ENCODE measurements at places on chromosomes 5 and 9.
A peak's percentile ranks its signal among the peaks of the same experiment; 100 is the strongest.

- DNase-seq = peak; percentile 15
Measured at GRCh38 chr5:171484460-171484899, 65.0 kb downstream of the FGF18 start.

- no peak for DNase-seq
Measured at GRCh38 chr9:89525446-89526374, 27.8 kb upstream of the SEMA4D start.

DNA sequence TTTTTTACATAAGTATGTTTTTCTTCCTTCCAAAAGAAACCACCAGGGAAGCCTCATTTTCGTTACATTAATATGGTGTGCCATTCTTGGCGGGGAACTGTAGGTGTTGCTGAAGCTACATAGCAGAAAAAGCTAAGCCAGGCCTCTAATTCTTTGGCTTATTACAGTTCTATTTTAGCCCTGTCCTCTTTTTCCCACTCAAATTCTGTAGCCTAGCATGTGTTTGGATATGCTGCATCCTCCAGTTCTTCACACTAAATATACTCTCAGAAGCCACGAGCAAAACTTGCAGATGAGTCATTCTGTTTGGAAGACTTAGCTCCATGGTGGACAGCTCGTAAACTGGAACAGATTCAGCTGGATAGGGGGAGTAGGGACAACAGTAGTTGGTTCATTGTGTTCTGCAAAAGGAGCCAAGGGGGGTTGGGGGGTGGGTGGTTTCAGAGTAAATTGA lies 369.4 kb downstream of the TMEM161B start:
- DNase-seq = no peak

GRCh38 chr5:93603078-93603792 lies 20.2 kb downstream of the NR2F1 start:
- DNase-seq = no peak

DNA sequence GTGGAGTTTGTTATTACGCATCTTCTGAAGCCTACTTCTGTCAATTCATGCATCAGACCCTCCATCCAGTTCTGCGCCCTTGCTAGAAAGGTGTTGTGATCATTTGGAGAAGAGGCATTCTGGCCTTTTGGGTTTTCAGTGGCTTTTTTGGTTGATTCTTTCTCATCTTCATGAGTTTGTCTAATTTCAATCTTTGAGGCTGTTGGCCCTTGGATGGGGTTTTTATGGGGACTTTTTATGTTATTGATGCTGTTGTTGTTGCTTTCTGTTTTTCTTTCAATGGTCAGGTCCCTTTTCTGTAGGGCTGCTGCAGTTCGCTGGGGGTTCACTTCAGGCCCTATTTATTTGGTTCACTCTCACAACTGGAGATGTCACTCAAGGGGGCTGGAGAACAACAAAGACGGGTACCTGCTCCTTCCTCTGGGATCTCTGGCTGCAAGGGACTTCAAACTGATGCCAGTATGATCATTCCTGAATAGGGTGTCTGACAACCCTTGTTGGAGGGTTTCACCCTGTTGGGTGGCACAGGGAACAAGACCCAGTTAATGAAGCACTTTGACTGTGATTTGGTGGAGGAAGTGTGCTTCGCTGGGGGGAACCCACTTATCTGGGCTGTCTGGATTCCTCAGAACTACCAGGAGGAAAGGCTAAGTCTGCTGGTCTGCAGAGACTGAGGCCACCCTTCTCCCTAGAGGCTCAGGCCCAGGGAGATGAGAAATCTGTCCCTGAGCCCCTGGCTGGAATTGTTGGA lies 226.7 kb upstream of the PTGER4 start:
- no peak for DNase-seq
